ENCODE measurements at places on chromosomes 5 and 9.

DNA sequence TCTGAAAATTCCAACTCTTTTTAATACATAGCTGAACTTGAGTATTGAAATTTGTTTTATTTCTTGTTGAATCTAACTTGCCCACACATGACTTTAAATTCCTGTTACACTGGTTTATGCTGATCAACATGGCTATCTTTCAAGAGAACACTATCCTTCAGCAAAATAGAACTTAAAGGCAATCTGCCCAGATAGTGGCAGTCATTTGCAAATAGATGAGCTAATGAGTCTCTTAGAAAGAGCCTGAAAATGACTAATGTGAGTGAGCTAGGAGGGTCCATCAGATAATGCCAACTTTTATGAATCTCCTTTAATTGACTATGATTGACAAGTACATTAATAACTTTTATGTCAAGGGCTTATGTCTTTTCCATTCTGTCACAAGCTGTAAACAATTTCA is 1360.8 kb upstream of the C9orf72 start:
- no peak for DNase-seq

GRCh38 chr9:90826326-90827020 is 24.9 kb downstream of the SYK start:
- no peak for DNase-seq

DNA sequence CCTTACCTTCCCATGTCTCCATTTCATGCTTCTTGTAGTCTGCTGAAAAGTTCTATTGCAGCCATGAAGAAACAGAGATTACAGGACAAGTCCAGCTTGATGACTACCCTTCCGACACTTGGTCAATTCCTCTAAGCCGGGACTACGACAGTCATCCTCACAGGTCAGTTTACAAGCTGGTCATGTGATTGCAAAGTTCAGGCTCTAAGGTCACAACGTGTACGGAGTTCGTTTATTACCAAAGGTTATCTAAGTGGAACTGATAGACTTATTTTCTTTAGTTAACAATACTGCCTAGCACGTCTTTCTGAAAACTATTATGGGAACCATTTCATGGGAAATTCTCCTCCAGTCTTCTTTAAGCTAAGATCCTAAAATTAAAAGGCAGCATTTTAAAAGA is 88.5 kb upstream of the NR5A1 start:
- no peak for DNase-seq

- DNase-seq = no peak
Measured at GRCh38 chr5:5195128-5195918, 55.2 kb downstream of the ADAMTS16 start.

GRCh38 chr9:88287972-88288371 is 100.3 kb upstream of the SPIN1 start:
- no peak for DNase-seq

GRCh38 chr9:98356953-98357690 is 101.7 kb upstream of the TBC1D2 start:
- no peak for DNase-seq

- no peak for DNase-seq
Measured at GRCh38 chr9:127223266-127223665, 41.3 kb upstream of the GARNL3 start.

GRCh38 chr5:56757077-56757476 is 58.3 kb upstream of the MAP3K1 start:
- no peak for DNase-seq

- no peak for DNase-seq
Measured at GRCh38 chr5:171250738-171251137, 58.3 kb upstream of the TLX3 start.

- no peak for DNase-seq
Measured at GRCh38 chr5:151470439-151470838, 23.0 kb downstream of the SLC36A1 start.

DNA sequence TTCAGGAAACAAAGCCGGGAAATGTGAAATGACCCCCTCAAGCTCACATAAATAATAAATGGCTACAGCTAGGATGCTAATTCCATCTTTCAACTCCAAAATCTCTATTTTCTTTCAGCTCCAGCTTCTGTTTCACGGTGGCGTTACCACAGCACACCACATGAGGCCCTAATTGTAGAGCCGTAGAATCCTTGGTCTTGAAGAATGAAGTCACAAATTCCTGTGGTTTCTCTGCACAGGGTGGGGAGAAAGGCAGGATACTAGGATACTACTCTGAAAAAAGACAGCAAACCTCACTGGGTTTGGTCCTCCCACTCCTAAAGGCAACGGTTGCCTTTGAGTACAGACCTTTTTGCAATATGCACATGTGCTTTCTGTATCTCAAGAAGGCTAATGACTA is 13.9 kb upstream of the RARS1 start:
- no peak for DNase-seq

DNA sequence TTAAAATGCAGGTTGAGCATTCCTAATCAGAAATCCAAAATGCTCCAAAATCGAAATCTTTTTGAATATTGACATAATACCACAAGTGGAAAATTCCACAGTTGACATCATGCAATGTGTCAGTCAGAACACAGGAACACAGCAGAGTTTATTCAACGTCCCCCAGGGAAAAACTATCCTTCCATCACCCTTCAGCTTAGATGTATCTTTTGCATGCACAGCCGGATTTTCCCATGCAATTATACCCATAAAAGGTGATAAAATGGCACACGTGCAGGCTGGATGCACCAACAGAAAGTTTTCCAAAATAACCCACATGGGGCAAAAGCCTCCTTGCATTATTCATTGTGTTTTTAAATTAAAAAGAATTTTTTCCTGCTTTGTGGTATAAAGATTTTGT is 71.2 kb downstream of the RAB24 start:
- DNase-seq = no peak

DNA sequence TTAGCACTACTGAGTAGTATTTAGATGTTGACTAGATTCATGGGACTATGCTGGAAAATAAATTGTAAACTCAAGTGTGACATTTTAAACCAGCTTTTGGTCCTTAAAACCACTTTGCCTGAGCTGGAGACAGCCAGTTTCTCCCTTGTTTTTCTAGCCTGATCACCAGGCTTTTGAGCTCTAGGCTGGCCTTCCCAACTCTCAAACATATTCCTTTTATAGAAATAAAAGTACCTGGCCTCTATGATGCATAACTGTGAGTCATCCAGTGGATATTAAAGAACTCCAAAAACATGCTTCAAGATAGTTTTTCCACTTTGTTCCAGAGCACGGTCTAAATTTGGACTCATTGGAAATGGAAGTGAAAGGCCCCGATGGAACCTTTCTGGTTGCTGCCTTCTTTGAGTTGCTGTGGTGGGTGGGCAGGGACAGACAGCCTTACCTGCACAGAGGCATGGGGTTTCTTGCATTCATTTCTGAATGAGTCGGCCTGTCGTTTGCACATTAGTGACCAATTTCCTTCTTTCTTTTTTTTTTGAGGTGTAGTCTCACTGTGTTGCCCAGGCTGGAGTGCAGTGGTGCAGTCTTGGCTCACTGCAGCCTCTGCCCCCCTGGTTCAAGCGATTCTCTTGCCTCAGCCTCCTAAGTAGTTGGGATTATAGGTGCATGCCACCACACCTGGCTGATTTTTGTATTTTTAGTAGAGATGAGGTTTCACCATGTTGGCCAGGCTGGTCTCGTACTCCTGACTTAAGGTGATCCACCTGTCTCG is 43.1 kb downstream of the TRIO start:
- DNase-seq = no peak
